ENCODE measurements at places on chromosomes 16 and 17. TPM values are rescaled to one million over a fixed set of nuclear protein-coding genes. Genes with fewer than 3 reads are reported as not detected.

Gene PPP1R9B
- 53.3 TPM for total RNA-seq

Gene PHKG2
- 25.6 TPM for total RNA-seq

Gene SLC35G6
- not detected for total RNA-seq

Gene AIPL1
- not detected for total RNA-seq

Gene CLDN7
- 0.41 TPM for total RNA-seq

Gene CRYM
- total RNA-seq, result not detected

Gene CETP
- total RNA-seq, result not detected

Gene OSBPL7
- 15.5 TPM for total RNA-seq

Gene KRTAP4-1
- total RNA-seq, result not detected

All from thoracic aorta (tissue), 2 donors.